Fibroblast of upper back skin (primary cell): ENCODE measurements at places on chromosomes 2 and 18.

- no peak for DNase-seq
Observed at GRCh38 chr2:375270-375955, 87.5 kb upstream of the ALKAL2 start.

DNA sequence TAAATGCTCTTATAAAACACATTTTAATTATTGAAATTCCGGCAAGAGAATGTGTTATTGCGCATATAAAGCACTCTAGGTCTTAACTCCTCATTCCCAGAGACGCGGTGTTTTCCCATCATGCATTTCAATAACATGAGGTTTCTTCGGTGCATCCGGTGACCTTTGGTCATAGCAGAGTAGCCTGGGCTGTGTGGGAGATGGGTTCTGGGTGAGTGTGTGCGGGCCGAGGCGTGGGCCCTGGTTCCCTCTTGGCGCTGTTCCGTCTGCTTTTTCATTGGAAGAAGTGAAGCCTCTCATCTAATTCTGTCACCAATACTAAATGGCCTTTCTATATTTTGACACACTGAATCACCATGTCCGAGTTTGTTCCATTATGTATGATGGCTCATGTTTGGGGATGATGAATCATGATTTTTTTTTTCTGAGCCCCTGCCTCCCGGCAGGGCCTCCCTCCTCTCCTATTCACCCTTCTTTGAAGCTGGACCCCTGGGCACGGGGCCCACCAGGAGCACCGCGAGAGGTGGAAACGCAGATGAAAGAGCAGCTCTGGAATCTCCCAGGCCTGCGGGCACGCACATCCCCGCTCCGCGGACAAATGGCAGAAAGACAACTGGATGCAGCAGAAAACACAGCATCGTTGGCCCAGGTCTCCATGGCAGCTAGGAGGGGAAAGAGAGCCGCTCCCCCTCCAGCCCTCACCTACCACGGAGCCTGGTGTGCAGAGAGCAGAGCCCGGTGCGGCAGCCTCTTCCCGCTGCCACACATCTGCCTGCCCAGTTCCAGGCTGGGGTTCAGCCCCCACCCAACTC, 85.8 kb upstream of the HPCAL1 start:
- peak; percentile 29 for DNase-seq

DNA sequence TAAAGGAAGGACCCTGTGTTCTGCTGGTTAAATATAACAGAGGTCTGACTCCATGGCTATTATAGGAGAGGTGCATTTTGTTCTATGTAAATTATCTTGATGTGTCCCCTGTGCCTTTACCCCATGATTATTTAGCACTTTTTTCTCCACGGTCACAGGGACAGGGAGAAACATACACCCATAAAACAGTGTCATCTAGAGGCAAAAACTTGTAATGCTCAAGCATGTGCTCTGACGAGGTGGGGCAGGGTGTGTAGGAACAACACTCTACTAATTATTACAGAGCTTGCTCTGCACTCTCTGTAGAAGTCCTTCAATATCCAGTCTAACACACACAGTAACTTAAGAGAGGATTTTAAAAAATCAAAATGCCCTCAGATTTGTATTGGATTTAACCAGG, 187.9 kb downstream of the NEDD4L start:
- no peak for DNase-seq

- no peak for DNase-seq
Observed at GRCh38 chr2:205752924-205753323, 70.6 kb downstream of the NRP2 start.

DNA sequence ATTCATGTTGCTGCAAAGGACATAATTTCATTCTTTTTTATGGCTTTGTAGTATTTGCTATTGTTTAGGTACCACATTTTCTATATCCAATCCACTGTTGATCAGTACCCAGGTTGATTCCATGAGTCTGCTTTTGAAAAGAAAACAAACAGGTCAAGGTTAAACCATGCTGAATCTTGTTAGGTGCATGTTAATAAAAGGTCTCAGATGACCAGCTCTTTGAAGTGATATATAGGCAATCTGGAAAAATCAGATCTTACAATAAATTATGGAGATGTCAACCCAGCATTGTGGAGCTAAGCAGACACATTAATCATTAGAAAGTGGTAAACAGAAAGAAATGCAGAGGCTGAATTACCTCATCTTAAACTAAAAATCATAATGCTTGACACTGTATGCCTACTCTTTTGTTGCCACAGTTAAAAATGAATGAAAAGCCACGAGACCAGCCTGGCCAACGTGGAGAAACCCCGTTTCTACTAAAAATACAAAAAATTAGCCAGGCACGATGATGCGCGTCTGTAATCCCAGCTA, 246.0 kb downstream of the CTNNA2 start:
- DNase-seq: no peak

GRCh38 chr2:118981632-118982031, 39.6 kb downstream of the MARCO start:
- no peak for DNase-seq

DNA sequence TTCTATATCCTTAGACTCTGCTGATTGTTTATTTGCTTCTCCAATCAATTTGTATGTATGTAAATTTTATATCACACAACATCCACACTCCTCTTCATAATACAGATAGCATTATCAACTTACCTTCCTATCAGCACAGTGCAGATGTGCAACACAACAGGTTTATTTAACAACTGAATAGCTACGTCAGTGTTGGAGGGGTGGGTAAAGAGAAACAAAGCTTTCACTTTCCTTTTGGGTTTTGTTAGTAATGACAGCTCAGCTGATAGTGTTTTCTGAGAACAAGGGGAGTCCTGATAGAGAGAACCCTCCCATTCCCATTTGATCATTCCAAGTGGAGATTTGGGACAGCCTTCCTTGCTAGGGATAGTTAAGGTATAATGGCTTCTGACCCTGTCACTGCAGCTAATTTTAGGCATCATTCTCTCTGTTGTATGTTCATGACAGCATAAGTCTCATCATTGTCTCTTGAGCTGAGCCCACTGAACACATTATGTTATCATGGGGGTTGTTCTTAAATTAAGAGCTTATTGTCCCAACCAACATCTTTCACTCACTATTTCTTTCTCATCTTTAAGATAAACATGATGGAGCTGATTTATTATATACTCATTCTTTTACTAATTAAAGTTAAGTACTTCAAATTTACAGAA, 227.7 kb downstream of the GPD2 start:
- DNase-seq: no peak

DNA sequence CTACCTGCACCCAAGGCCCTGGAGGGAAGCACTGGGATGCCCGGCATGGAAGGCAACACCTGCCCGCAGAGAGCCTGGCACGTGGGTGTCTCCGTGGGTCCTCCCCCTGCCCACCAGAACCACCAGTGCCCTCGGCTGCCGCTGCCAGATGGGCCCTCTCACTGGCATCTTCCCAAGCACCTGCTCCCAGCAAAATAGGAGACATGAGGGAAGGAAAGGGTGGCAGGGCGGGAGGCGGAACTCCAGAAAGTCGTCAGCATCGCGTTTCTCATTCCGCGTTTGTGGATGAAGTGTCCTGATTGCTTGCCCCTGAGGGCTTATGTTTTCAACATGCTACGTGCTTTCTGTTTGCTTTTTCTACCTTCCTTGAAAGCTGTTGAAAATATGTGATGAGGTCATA, 8.8 kb upstream of the SNTG2 start:
- no peak for DNase-seq

GRCh38 chr2:145026456-145027455, 506.8 kb upstream of the ZEB2 start:
- DNase-seq: peak; percentile 55

DNA sequence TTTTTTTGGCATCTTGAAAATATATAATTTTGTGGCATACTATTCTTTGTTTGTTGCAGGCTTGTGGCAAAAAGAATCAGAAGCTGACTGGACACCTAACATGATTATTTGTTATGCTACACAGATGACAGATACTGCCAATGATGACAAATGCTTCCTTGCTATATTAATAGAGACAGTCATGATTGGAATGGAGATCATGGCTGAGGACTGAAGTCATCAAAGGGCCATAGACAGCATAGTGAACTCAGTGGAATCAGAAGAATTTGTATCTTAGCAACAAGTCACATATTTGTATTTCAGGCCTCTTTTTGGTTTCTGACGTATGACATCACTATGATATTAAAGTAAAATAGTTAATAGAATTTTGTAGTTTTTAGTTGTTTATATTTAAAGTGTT, 1003.8 kb upstream of the DDX18 start:
- DNase-seq: peak; percentile 0

- DNase-seq: no peak
Observed at GRCh38 chr2:23777826-23778225, 149.1 kb downstream of the ATAD2B start.
